ENCODE measurements at places on chromosomes 12 and 14.

- no peak for DNase-seq
These were observed 71.3 kb downstream of the FBXL14 start for GRCh38 chr12:1523046-1523445.

DNA sequence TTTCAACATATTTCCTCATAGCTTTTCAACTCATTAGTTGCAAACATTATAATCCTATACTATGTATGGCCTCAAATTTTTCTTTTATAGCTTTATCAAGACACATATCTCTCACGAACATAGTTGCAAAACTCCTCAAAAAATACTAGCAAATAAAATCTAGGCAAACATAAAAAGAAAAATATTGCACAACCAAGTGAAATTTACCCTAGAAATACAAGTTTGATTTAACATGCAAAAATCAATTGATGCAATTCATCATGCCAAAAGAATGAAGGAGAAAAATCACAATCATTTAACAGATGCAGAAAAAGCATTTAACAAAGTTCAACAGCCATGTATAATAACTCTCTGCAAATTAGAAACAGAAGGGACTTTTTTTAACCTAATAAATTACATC, 33.3 kb upstream of the KCNH5 start:
- no peak for DNase-seq

DNA sequence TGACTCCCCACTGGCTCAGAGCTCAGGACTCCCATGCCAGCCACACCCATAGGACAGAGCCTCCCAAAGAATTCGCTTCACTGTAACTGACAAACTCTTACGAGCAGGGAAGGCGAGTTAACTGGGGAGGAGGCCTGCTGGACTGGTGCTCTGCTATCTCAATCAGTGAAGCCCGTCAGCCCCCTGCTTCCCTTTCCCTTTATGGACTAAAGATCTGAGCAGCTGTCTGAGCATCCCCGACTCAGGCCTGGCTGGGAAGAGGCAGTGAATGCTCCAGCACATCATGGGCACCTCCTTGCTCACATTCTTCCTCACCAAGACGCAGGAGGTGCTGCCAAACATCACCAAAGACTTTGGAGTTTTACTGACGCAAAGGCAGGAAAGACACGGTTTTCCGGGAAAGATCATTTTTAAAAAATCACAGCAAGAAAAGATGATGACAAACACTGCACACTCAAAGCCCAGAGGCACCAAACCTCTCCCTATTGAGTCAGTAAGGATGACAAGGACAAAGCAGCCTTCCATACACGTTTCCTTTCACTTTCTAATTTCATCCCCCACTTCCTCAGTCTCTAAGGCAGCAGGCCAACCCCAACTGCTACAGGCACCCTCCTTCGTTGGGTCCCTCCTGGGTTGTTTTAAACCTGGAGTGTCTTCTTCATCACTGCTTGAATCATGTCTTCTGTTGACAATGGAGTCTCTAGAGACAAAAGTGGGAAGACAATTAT, 45.0 kb upstream of the P2RX7 start:
- no peak for DNase-seq

DNA sequence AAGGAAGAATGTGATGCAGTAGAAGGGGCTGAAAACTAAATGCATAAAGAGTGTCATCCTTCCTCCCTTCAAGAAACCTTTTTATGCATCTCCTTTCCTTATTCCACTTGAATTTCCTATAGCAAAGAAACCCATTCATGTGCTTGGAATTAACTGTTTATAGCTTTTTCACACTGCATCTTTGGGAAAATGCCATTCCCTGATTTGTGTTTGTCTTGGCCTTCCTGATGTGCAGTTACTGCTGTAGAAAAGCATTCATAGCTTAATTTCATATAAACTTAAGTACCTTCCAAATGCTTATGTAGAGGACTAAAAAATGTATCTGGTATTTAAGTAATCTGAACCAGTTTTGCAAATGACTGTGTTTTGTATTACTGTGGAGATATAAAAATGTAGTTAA, 61.8 kb downstream of the SDR9C7 start:
- DNase-seq, result no peak

GRCh38 chr14:61564618-61565091, 130.7 kb upstream of the HIF1A start:
- peak; percentile 97 for DNase-seq

GRCh38 chr12:91695964-91696363, 449.7 kb downstream of the BTG1 start:
- no peak for DNase-seq

DNA sequence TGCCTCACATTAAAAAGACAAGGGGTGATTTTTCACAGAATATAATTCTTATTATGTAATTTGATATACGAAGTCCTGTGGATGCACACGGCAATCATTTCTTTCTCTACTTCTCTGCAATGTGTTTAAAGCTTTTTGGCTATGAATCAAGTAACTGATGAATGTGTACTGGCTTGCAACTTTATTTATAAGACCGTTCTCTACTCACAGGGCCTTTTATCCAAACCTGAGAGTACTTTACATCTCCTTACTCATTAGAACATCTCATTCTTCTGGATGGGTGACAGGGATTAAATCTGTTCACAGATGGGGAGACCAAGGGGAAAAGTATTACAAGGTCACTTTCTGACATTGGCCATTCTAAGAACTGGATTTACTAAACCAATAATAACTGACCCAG, 215.8 kb upstream of the DIO2 start:
- no peak for DNase-seq

DNA sequence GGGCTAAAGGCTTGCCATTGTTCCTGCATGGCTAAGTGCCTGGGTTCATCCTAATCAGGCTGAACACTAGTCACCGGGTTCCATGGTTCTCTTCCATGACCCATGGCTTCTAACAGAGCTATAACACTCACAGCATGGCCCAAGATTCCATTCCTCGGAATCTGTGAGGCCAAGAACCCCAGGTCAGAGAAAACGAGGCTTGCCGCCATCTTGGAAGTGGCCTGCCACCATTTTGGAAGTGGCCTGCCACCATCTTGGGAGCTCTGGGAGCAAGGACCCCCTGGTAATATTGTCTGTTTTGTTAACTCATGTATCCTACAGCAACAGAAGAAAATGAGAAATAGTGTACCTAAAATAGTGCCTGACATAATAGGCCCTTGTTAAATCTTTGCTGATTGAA, 92.7 kb downstream of the ADAMTS20 start:
- no peak for DNase-seq

DNA sequence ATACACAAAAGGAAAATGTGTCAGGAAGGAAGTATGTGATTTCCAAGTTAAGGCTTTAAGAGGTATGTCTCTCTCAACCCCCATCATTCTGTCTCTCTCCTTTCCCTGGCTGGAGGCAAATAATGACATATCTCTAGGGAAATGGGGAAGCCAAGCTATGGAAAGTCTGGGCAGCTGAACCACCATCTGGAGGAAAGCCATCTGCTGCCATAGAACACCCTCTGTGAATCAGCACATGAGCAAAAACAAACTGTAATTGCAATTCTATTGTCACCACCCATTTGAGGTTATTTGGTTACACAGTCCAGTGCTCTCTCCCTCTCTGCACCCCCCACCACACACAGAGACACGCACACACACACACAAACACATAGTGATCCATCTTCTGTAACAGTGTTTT, 766.2 kb downstream of the FLRT2 start:
- DNase-seq, result no peak

DNA sequence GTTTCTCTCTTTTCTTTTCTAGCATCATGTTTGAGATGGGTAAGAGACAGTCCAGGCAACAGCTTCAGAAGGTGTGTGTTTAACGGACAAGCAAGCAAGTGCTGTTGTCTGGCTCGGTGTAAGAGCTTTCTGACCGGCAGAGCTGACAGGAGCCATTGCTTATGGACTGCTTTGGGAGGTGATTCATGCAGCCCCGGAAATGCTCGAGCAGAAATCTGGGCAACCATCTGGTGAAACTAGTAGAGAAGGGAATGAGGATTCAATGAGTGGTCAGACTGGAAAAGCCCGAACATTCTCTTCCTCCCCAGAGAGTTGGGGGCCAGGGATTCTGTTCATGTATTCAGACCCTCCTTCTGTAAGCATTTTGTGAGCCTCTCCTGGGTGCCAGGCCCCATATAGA, 24.4 kb downstream of the TUNAR start:
- DNase-seq, result no peak

GRCh38 chr14:102203382-102203781, 63.7 kb downstream of the WDR20 start:
- DNase-seq, result no peak

GRCh38 chr12:96879301-96879700, 27.8 kb upstream of the NEDD1 start:
- peak; percentile 17 for DNase-seq

- DNase-seq, result no peak
These were observed 16.8 kb downstream of the PLXNC1 start for GRCh38 chr12:94165138-94165537.

- DNase-seq, result no peak
These were observed 10.2 kb downstream of the KRT82 start for GRCh38 chr12:52395761-52396434.

- DNase-seq, result no peak
These were observed 7.9 kb downstream of the SERPINA1 start for GRCh38 chr14:94380225-94381148.

DNA sequence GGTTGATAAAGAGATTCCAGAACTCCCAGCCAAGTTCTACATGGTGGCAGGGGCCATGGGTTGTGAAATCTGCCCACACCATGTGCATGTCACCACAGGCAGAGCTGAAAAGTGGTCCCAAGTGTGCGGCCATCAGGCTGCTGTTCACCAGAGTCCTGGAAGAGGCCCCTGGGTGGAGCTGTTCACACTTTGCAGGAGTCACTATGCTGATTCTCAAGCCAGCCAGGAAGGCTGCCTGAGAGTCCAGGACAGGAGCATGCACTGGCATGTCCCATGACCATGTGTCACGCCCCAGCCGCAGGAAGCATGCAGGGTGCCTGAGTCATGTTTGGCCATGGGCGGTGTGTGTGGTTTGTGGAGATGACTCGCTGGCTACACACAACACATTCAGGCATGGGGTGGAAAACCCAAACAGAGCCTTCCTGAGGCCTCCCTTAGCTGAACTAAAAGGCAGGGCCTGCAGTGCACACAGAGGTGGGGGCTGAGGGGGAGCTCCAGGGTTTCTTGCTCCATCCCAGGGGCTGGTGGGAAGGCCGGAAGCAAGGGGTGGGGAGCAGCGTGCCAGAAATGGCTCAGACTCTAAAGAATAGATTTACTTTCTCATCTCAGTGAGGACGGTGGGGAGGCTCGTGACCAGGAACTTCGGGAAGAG, 19.4 kb downstream of the ABCB9 start:
- DNase-seq, result peak; percentile 99

- DNase-seq, result no peak
These were observed 23.1 kb upstream of the PGF start for GRCh38 chr14:74978416-74978947.

- no peak for DNase-seq
These were observed 331.7 kb downstream of the SOX5 start for GRCh38 chr12:23617749-23618148.

DNA sequence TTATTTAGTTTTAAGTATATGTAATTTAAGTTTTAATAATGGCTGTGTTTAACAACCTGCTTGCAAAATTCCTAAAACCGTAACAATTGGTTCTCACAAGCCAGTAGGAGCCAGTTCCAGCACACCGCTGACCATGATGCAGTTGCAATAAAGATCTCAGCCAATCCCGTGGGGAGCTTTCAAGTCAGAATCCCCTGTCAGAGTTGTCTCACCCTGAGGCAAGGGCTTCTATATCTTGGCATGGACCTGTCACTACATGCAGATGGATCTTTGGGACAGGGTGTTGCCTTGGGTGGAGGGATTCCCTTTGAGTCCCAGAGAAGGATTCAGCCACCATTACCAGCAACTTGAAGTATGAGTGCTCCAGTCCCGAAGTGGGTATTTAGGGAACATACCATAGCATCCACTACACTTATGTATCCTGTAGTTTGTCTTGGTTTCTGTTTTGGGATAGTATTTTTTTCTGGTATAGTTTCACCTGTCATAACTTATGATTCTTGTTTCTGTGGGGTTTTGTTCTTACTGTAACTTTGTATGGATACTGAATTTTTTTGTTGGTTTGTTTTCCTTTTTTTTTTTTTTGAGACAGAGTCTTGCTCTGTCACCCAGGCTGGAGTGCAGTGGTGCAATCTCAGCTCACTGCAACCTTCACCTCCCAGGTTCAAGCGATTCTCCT, 30.1 kb upstream of the LIMA1 start:
- no peak for DNase-seq
